ENCODE measurements at places on chromosomes 11 and 22.
A peak's percentile ranks its signal among the peaks of the same experiment; 100 is the strongest.

- DNase-seq: no peak
Measured at GRCh38 chr11:31218847-31219246, 150.7 kb downstream of the DCDC1 start.

DNA sequence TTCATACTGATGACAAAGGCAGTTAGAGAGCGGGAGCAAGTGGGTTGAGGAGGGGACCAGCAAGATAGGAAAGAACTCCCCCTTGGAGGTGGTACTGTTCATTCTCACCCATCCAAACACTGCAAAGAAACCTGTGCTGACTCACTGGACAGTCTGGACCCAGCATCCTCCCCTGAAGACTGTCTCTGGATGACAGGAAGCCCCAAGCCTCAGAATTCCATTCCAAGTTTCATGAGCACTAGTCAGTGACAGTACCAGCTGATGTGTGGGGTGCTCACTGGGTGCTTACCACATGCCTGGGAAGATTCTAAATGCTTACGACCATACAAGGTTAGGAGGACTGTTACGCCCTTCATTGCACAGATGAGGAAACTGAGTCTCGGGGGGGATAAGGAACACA, 160.9 kb downstream of the IGLL1 start:
- DNase-seq: no peak

DNA sequence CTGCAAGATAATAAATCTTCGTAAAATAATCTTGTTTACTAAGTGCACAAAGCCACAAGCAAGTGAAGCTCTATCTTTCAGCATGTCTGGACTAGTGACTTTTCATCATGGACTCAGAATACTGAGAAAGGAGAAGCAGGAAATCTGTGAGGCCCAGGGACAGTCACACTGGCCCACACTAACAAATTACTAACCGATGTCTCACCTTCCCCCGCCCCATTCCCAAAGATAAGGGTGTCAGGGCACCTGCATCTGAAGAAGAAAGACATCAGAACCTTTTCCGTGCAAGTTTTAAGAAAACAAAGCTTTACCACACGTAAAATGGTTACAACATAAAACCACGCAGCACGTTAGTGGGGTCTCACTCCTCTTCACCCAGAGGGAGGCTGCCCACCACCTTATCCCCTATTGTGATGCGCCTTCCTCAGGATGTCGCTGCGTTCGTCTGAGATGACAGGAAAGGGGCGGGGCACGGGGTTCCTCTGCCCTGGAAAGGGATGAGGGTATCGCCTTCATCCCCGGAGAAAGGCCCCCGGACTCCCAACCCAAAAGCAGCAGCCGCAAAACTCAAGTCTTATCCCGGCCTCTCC, 616 bp downstream of the BTBD10 start:
- DNase-seq: no peak

DNA sequence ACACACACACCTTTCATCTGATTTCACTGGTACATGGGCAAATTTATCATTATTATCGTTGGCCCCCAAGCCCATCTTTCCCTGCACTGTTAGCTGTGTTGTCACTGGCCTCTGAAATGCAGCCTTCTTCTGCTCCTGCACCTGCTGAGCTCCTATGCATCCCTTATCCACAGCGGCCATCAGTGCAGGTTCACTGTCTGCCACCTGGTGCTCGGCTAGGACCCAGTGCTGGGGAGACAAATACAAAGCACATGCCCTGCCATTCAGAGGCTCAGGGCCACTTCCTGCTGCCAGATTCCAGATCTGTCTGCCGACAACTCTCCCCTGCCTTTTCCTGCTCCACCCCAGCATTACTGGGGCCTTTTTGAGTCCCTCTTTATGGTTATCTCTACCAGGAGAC, 1205.4 kb downstream of the TBC1D22A start:
- no peak for DNase-seq

GRCh38 chr11:19020831-19021230, 39.7 kb downstream of the MRGPRX2 start:
- no peak for DNase-seq

GRCh38 chr11:61488651-61489291, 19.8 kb upstream of the LRRC10B start:
- DNase-seq: no peak

GRCh38 chr11:12674936-12675696, 895 bp downstream of the TEAD1 start:
- no peak for DNase-seq

GRCh38 chr11:8247312-8247711, 16.4 kb downstream of the LMO1 start:
- no peak for DNase-seq

GRCh38 chr22:43506487-43506886, 94.7 kb downstream of the MPPED1 start:
- DNase-seq: no peak

- no peak for DNase-seq
Measured at GRCh38 chr22:47125603-47126002, 363.2 kb downstream of the TBC1D22A start.

- DNase-seq: no peak
Measured at GRCh38 chr11:128524172-128524571, 63.2 kb downstream of the ETS1 start.

GRCh38 chr11:120527111-120527761, 15.7 kb downstream of the GRIK4 start:
- DNase-seq: no peak

GRCh38 chr11:114263513-114264170, 32.6 kb upstream of the NNMT start:
- DNase-seq: no peak

GRCh38 chr11:23732026-23732425, 764.8 kb upstream of the LUZP2 start:
- no peak for DNase-seq

GRCh38 chr11:17816232-17816931, 81.8 kb downstream of the KCNC1 start:
- DNase-seq: no peak

DNA sequence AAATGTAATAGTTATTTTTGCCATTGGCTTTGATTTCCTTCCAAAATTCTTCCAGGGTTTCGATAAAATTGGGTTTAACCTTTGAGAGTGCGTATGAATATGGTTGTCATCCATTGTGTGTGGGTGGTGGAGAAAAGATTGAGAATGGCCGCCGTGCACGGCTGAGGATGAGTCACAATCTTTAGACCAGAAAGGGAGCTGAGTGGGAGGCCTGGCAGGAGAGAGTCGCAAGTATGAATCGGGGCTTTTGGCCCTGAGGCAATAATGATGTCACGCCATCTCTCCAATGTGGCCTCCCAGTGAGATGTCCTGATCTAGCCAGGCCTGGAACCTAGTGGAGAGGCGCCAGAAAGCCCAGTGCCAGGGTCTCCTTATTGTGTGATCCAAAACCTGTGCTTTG, 33.1 kb upstream of the SMPD1 start:
- DNase-seq: peak; percentile 74

DNA sequence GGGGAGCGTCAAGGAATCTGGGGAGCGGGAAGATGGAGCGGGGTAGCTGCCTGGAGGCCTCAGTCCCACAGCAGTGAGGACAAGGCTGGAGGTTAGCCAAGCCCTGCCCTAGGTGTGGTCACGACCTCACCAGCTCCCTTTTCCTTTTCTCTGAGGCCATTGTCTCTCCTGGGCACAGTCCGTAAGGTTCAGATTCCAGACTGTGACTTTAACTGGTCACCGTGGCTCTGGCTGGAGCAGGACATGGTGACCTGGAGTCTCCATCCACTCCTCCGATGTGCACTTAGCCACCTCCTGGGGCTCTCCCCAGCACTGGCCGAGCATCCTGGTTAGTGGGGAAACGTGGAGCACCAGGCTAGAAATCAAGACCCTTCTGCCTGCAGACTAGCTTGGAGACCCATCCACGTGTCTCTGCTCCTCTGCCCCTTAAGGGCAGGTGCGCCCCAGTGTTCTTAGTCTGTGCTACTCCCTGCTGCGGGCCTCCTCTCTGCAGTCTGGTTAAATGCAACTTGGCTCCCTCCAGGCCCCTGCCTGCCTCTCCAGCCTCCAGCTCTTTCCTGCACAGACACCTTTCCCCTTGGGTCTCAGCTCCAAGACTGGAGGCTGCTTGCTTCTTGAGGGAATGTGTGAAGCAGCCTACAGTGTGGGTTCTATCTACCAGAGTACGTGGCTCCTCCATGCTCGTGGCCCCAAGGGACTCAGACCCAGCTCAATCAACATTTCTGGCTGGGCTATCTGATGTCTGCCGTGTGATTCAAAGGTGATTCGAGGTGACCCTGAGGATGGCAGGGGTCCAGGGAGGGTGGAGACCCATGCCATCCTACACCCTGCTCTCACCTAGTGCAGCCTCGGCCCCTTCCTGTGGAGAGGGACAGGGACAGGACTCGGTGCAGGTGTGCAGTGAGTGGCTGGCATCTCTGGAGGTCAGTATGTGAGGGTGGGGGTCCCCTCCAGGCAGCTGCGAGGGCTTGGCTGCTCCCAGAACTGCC, 5.2 kb downstream of the SLC25A1 start:
- no peak for DNase-seq

GRCh38 chr11:74311352-74311926, at the start of gene P4HA3:
Gene P4HA3 (minus strand): TSS chr11:74311640. CDS start chr11:74311611, 29 bp downstream.
- no peak for DNase-seq

DNA sequence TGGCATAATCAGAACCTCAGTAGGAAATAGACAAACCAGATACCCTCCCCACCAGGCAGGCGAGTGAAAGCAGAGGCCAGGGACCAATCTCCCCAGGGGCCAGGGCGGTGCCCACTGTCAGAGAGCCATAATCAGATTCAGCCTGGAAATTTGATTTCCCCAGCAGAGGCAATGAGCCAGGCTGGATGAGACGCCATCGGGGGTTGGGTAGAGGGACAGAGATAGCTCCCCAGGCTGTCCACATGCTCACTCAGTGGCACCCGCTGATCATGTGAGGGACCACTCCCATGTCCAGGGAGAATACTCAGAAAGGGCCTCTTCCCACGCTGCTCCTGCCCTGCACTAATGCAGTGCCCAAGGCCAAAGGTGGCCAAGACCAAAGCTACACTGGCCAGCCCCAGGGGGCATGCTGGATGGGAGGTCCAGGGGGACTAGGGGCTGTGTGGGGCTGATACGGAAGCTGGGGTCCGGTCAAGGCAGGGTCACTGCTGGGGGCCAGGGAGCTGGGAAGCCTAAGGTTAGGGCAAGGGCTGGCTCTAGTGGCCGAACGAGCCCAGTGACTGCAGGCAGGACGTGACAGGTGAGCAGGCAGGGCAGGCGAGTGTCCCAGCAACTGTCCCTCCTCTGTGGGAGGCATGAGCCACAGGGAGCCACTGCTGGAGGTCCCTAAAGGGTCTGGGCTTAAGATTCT, 19.8 kb downstream of the ARVCF start:
- no peak for DNase-seq

- no peak for DNase-seq
Measured at GRCh38 chr11:35750981-35751663, 88.5 kb downstream of the TRIM44 start.

- peak; percentile 65 for DNase-seq
Measured at GRCh38 chr11:20367313-20367948, 3.9 kb downstream of the HTATIP2 start.

- DNase-seq: no peak
Measured at GRCh38 chr22:46352691-46353386, 17.3 kb downstream of the TRMU start.

All from non-pigmented ciliary epithelial cell (primary cell).